ENCODE measurements at places on chromosomes 7 and 10. TPM values are rescaled to one million over a fixed set of nuclear protein-coding genes. Genes with fewer than 3 reads are reported as not detected.

Gene OR13A1
- polyA plus RNA-seq, result not detected

Gene HHEX
- 13.8 TPM for polyA plus RNA-seq

Gene NPY4R
- polyA plus RNA-seq, result 0.04 TPM

Gene PHKG1
- polyA plus RNA-seq, result 5.1 TPM

Gene IDE
- 6.2 TPM for polyA plus RNA-seq

Gene IFIT1B
- not detected for polyA plus RNA-seq

Gene H2BK1
- polyA plus RNA-seq, result not detected

Gene ADRA2A
- polyA plus RNA-seq, result 3.9 TPM

Gene TFR2
- 0.48 TPM for polyA plus RNA-seq

Gene NANOS1
- polyA plus RNA-seq, result 1.6 TPM

Gene HSPA12A
- 4.8 TPM for polyA plus RNA-seq

All from adipose tissue (tissue), 3 donors.